ENCODE measurements at places on chromosomes 7 and 10. TPM values are rescaled to one million over a fixed set of nuclear protein-coding genes. Genes with fewer than 3 reads are reported as not detected.

Gene CDHR1
- total RNA-seq = 1.5 TPM

Gene CALN1
- total RNA-seq = not detected

Gene PRPS1L1
- total RNA-seq = not detected

Gene SPDYE11
- not detected for total RNA-seq

Gene MYL10
- not detected for total RNA-seq

Gene BMPER
- 2.0 TPM for total RNA-seq

Gene SCIN
- 0.42 TPM for total RNA-seq

Gene FAM241B
- total RNA-seq = 3.6 TPM

Gene PDZD7
- total RNA-seq = 1.2 TPM

Gene TUBAL3
- total RNA-seq = 0.35 TPM

Gene UCMA
- not detected for total RNA-seq

Gene SUGCT
- 4.2 TPM for total RNA-seq

Gene IGF2BP3
- total RNA-seq = 28.0 TPM

Gene HKDC1
- total RNA-seq = 0.49 TPM

Gene MYPN
- not detected for total RNA-seq

Gene SUFU
- 6.8 TPM for total RNA-seq

Gene ADIRF
- 47.0 TPM for total RNA-seq

Gene UCN3
- not detected for total RNA-seq

Gene NUTM2A
- total RNA-seq = 2.4 TPM

Gene FGFR2
- total RNA-seq = 27.2 TPM

Gene EBLN1
- total RNA-seq = not detected

Gene KBTBD2
- 13.5 TPM for total RNA-seq

Gene DLG5
- total RNA-seq = 36.6 TPM

Gene TM9SF3
- total RNA-seq = 52.1 TPM

Gene BEND7
- total RNA-seq = 3.2 TPM

Gene FAM180A
- total RNA-seq = not detected

Gene ARHGEF35
- total RNA-seq = 4.0 TPM

Gene MRPL32
- total RNA-seq = 53.2 TPM

Gene PTEN
- total RNA-seq = 32.6 TPM

Gene CFAP58
- total RNA-seq = 0.28 TPM
